ENCODE measurements at places on chromosomes 7 and 10.
A peak's percentile ranks its signal among the peaks of the same experiment; 100 is the strongest.

DNA sequence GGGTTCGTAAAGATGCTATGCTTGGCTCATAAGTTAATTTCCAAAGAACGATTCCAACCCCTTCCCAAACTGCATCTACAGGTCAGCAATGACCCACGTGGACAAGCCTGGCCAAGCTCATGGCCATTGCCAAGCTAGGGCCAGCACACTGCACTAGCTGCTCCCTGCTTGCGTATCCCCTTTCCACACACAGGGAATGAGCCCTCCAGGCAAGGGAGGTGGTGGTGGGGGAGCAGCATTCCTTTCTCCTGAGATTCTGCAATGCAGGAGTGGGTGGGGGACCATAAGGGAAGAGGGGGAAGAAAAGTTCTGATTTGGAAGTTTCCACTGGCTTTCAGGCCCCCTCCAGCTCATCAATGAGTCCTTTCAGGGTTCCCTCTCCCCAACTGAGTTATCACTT is 56.0 kb downstream of the SH3PXD2A start:
- DNase-seq = no peak

GRCh38 chr10:52918714-52919305 is 146.2 kb upstream of the MBL2 start:
- DNase-seq = no peak

DNA sequence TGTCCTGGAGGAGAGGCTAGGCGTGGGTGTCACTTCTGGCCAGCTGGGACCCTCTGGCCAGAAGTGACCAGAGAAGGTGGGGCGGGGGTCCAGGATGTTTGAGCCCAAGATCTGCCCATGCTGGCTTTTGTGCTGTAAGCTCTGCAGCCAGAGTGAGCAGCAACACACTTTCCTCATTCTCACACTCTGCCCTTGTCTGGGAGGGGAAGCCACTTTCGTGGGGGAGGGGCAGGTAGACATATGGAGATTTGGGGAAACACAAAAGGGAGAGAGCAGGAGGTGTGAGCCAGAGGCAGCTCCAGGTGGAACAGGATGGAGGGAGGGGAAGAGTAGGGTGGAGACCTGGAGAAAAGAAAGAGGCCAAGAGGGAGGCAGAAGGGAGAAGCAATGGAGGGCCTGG is 31.5 kb upstream of the ADCYAP1R1 start:
- DNase-seq = peak; percentile 53

DNA sequence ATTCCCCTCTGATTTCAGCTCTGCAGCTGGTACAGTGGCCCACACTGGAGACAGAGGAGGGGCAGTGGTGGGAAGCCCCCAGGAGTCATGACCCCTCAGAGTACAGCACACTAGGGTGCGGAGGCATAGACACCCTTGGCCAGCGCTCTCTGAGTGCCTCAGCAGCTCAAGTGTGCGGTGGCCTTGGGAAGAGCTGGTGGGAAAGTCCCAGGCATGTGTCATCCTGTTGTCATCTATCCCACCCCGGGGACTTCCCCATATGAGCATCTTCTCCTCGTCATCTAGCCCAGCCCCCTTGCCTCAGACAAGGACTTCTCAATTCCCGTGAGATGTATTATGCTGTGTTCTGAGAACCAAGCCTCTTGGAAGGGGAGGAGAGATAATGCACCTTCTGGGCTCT is 15.6 kb upstream of the PPIF start:
- DNase-seq = no peak

- DNase-seq = no peak
These were observed 335.3 kb downstream of the PLXNA4 start for GRCh38 chr7:132240821-132241422.

- no peak for DNase-seq
These were observed 103.6 kb downstream of the ARHGAP22 start for GRCh38 chr10:48501226-48501625.

DNA sequence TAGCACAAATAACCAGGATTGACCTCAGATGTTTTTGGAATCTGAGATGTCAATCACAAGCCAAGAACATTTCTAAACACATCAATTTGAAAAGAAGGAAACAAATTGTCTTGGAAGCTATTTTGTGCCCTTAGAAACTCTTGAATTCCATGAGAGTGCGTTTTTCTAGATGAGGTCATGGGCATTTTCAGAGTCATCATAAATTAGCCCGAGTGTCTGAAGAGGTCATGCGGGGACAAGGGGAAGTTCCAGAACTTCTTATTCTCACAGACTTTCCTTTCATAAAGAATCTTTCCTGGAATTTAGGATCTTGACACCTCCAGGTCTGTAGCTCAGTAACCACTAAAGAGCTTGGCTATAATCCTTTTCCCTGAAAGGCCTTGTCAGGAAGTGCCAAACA is 28.2 kb downstream of the IL2RA start:
- no peak for DNase-seq

DNA sequence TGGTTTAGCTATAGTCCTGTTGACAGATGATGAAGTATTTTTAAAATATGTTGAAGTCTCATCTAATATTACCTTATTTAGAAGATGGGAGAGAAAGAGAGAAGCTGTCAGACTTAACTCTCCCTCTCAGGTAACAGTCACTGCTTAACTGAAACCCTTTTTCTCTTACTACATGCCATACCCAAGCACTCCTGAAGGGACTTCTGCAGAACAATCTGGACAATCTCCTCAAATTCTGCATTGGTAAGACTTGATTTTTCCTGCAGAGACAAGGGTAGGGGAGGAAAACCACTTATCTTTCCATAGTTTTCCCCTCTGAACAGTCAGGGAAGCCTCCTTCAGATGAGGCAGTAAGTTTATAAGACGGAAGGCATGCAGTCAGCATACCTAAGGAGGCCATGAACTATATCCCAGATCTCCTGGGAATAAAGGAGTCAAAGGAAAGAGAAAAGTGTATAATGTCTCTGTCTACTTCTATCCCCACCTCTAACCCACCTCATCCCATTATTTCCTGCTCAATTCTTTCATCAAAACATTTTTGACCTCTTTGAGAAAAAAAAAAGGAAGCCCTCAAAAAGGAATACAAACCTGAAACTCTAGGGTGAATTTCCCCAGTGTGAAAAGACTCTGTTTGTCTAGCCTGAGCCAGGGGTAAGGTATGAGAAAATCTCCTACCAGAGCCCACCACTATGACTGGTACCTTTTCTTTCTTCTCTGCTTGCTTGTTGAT is 9.4 kb downstream of the ZCWPW1 start:
- DNase-seq = no peak

- DNase-seq = no peak
These were observed 3.8 kb upstream of the DUSP5 start for GRCh38 chr10:110493832-110494426.

DNA sequence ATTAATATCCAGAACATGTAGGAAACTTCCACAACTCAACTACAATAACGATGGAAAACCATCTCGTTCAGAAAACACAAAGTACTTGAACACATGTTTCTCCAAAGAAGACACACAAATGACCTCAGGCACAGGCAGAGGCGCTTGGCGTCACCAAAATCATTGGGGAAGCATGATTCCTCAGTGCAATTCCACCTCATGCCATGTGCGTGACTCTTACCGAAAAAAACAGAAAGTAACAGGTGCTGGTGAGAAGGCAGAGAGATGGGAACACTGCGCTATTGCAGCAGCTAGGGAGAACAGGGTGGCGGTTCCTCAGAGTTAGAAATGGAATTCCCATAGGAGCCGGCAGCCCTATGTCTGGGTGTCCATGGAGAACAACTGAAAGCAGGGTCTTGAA is 390.0 kb downstream of the DNAJB6 start:
- no peak for DNase-seq

DNA sequence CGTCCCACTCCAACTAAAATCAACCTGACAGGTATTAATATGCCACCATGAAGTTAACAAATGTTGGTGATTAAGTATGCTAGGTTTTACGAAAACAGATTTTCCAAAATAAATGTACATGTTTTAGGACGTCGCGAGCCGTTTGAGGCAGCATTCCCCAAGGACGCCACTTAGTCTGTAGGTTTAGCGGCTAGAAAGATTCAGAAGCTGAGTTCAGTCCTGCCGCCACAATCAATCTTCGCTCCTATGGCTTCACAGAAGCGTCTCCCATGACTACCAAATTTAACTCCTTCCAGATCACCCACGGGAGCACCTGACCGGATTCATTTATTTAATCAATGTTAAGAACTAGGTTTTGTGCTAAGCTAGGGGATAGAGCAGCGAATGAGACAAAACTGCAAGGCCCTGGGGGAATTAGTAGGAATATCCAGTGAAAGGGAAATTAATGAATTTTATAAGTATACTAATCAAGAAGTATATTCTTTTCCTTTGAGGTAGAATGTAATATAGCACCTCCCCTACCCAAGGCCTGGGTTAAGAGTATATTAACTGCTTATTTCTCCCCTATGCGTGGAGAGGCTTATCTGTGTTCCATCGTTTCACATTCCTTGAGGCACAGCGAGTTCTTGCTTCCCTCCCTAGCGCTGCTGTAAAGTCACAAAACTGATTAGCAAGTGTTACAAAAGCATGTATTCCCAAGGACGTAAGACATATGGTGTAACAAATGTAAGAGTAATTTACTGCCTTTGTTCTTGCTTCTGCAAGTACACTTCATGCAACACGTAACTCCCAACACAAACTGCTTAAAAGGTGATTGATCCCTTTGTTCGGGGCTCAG is 994 bp upstream of the CYP51A1 start:
- DNase-seq = peak; percentile 20

DNA sequence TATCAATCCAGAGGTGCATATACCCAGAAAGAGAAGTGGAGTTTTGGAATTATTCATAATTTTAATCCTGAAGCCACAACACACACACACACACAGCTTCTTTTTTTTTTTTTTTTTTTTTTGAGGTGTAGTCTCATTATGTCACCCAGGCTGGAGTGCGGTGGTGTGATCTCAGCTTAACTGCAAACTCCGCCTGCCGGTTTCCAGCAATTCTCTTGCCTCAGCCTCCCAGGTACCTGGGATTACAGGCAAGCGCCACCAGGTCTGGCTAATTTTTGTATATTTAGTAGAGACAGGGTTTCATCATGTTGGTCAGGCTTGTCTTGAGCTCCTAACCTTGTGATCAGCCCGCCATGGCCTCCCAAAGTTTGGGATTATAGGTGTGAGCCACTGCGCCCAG is 35.4 kb downstream of the TET1 start:
- DNase-seq = no peak

GRCh38 chr7:3682028-3682710 is 381.1 kb downstream of the SDK1 start:
- peak; percentile 15 for DNase-seq

- no peak for DNase-seq
These were observed 804.4 kb upstream of the CELF2 start for GRCh38 chr10:10213237-10213636.

Measured in posterior cingulate gyrus (tissue), 11 donors.